GM23338 (cell line): ENCODE measurements at places on chromosomes 1 and 21. TPM values are rescaled to one million over a fixed set of nuclear protein-coding genes. Genes with fewer than 3 reads are reported as not detected.
A peak's percentile ranks its signal among the peaks of the same experiment; 100 is the strongest.

- DNase-seq: no peak
Measured at GRCh38 chr1:146031476-146031875, 9.9 kb upstream of the HJV start.

GRCh38 chr1:218809625-218810024, 364.1 kb upstream of the LYPLAL1 start:
- DNase-seq: no peak

DNA sequence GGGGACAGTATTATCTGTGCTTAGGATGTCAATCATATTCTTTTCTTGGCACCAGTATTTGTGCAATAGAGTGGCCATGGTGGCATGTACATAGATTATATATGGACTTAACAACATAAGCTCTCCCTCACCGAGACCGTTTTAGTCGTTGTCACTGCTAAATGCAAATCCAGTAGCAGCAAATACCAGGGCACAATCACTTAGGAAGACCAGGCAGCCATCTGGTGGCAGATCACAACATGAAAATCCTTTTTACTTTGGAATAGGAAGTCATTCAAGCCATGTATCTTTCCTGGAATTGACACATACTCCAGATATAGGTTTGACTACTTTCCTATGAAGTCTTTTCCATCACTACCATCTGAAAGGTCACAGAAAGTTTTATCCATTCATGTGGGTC, 53.2 kb upstream of the C1orf87 start:
- peak; percentile 33 for DNase-seq

DNA sequence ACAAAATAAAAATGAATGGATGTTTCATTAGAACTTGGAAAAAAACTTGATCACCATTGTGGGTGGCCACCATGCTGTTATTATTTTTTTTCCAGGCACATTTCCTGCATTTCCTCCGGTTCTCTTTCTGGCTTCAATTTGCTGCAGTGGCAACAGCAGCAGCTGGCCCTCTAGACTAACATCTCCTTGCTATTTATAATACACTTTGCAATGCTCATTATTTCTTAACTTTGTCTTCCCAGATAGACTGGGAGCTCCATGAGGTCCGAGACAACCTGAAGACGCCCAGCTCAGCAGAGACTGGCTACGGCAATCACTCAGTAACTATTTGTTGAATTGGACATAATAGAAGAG, 53.4 kb upstream of the ATP5PO start:
- DNase-seq: no peak

- no peak for DNase-seq
Measured at GRCh38 chr21:44466351-44466954, 11.1 kb downstream of the LRRC3 start.

- DNase-seq: no peak
Measured at GRCh38 chr1:18727956-18728355, 97.3 kb downstream of the PAX7 start.

DNA sequence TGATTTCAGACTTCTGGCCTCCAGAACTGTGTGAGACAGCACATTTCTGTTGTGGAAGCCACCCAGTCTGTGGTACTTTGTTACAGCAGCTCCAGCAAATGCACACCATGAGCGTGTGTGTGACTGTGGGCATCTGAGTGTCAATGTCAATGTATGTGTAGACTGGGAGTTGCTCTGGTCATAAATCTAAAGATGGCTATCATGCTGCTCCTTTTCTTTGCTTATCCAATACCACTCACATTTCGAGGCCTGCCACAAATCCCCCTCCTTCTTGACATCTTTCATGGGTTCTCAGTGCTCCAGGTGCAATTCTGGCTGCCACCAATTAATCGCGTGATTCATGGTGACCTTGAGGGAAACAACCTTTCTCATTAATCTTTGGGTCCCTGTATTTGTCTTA, 141.2 kb downstream of the RWDD3 start:
- no peak for DNase-seq

DNA sequence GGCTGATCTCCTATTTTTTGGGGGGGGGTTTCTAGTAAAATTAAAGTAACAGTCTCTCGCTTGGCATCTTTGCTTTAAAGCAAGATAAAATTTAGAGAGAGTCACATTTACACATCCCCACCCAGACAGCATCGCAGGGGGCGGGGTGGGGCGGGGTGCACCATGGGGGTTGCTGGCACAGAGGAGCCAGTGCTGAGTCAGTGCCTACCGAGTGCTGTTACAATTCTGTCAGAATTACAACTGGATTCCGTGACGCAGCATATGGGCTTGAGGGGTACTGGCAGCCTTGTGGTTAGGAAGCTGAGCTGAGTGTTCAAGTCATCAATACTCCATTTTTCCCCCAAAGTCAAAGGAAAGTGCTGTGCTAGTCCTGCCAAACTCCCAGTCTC, 175.9 kb downstream of the PRDM16 start:
- no peak for DNase-seq

GRCh38 chr1:190679983-190680382, 202.3 kb upstream of the BRINP3 start:
- DNase-seq: no peak

Gene TTC39A
- 5.4 and 7.1 TPM in 2 replicates for total RNA-seq

DNA sequence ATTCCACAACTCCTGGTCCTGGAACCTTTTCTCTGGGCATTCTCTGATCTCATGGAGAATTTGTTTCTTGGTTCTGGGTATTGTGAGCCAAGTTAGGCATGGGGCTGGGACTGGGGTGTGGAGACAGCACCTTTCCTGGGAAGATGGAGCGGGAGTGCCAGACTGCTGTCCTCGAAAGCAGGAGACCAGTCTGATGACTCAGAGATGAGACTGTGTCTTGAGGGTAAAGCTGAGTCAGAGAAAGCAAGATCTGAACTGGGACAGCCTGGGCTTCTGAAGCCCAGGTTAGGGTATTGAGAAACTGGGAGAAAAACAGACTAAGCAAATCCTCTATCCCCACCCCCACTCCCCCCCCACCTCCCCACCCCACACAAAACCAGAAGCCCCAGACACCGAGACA, 2.2 kb upstream of the KANK4 start:
- DNase-seq: no peak

GRCh38 chr1:94648225-94649007, 106.9 kb upstream of the F3 start:
- DNase-seq: no peak

DNA sequence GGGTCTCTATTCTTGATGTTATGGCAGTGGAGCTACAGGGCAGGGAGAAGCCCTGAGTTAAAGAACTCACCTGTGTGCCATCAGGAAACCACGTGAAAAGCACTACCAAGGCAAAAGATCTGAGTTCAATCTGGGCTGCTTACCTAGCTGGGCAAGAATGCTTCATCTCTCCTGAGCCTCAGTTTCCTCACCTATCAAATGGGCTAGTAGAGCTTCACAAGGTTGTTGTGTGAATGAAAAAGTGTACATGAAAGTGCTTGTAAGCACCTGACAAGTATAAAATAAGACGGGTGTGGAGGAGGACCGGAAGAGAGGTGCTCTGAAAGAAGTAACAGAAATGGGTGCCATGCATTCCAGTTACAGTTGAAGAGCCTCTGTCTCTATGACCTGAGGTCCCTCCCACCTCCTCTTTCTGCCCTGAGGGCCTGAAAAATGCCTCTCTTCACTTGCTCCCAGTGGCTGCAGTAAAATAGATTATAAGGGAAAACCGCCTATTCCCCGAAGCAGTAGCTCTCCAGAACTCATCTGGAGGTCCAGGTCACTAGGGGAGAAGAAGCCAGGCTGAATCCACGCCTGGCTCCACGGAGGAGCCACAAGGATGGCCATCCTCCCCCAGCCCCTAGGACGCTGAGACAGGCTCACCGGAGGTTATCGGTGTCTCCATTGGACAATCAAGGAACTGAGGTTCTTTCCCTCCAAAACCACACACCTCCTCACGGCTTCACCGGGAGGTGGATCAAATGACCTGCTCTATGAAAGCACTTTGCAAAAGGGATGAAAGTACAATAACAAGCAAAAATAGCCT, 1.4 kb downstream of the GPR161 start:
- peak; percentile 58 for DNase-seq

GRCh38 chr1:156524481-156524869, 23.9 kb upstream of the MEF2D start:
- DNase-seq: no peak

GRCh38 chr1:245142976-245143375, 11.8 kb upstream of the KIF26B start:
- no peak for DNase-seq

Gene AADACL4
- not detected in 2 replicates for total RNA-seq
